ENCODE measurements at places on chromosomes 4 and X.

DNA sequence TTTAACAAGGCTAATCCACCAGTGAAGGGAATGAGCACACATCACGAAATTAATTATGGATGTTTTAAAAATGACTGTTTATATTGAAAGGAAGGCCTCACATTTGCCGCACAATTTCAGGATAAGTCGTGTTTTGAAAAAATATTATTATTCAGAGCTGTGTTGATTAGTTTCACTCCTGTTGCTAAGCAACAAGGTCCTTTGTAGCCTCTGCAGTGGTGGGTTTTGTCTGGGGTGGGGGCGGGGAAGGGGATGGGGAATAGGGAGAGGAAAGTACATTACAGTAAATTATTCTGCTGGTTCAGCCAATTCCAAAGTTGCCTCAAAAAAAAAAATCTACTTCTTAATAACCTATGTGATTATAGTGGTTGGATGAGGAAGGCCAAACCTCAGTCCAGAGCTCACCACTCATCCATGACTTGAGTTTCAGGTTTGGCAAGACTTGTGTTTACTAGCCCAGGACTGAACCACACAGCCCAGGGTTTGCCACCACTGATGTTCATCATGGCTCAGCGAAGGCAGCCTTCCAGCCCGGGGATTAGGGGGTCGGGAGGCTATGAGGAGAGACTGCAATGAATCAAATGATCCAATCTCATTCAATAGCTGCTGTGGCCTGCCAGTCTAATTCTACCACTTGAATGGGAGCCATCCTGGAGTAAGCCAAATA lies 162.5 kb upstream of the ATP6AP2 start:
- no peak for DNase-seq

GRCh38 chr4:52290466-52290865 lies 239.4 kb downstream of the SPATA18 start:
- no peak for DNase-seq

DNA sequence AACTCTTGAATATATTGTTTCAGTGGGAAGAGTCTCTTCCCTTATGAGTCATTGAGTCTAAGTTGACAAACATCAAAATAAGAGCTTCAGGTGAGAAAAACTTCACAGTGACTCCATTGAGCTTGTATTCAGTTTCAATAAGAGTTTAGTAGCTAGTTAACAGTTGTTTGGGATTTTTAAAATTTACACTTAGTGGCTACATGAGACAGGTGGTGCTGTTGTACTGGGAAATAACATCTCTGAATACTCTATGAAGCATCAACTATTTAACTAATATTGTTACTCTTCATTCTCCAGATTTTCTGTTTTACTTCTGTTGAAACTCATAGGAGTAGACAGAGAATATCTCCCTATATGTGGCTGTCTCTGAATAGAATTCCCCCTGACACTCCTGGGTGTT lies 1609.1 kb downstream of the C4orf33 start:
- no peak for DNase-seq

GRCh38 chrX:7500386-7500785 lies 342.6 kb upstream of the VCX start:
- no peak for DNase-seq

DNA sequence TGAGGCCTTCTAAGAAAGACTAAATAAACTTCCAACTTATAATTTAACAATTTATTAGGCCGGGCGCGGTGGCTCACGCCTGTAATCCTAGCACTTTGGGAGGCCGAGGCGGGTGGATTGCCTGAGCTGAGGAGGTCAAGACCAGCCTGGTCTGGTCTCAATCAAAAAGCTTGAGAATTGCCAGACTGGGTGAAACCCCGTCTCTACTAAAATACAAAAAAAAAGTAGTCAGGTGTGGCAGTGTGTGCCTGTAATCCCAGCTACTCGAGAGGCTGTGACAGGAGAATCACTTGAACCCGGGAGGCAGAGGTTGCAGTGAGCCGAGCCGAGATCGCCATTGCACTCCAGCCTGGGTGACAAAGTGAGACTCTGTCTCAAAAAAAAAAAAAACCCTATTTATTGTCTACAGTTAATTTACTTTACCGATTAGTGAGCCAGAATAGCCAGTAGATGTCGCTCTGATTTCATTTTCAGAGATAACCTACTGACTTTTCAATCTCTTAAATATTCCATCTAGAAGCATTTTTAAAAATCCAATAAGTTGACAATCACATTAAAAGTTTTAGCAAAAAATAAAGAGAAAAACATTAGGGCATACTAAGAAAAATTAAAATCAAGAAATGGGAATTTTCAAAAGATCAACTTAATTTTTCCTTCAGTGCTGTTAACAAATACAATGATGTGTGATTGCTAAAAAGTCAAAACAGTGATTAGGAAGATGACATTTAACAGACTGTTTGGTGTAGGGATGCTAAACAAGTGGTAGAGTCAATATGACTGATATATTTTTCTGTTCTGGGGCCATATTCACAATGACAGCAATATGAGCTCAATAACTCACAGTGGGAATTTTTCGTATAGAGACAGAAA lies 4.3 kb upstream of the SHROOM3 start:
- DNase-seq = peak; percentile 25

- DNase-seq = no peak
These were observed 366.1 kb upstream of the MAGEB16 start for GRCh38 chrX:35432056-35432455.

DNA sequence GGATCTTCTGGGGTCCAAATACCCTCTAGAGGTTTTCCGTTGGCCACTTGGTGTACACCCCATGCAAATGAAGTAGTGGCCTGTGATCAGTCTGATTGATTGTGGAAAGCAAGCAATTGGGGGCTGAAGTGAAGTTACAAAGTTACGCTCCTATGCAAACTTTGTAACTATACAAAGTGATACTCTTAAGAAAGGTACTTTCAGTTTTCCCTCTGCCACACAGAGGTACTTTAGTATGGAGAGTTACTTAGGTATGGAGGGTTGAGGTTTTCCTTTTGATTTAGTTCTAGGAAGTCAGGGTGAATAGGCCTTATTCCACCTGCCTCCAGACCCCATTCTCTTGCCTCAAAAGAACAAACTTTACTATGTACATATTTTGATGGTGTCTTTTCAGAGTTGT lies 28.7 kb downstream of the STAG2 start:
- DNase-seq = no peak

DNA sequence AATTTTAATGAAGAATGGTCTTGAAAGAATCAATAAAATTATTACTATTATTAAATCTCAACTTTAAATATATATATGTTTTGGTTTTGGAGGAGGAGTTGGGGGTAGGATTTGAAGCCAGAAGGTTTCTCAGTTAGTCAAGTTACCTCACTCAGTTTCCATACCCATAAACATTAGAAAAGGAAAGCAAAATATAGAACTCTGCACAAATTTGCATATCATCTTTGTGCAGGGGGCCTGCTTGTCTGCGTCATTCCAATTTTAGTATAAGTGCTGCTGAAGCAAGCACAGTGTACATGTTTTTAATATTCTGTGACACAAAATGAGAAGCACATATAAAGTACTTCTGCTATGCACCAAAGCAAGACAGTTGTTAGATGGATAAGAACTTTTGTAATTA lies 47.5 kb upstream of the SCRG1 start:
- no peak for DNase-seq

DNA sequence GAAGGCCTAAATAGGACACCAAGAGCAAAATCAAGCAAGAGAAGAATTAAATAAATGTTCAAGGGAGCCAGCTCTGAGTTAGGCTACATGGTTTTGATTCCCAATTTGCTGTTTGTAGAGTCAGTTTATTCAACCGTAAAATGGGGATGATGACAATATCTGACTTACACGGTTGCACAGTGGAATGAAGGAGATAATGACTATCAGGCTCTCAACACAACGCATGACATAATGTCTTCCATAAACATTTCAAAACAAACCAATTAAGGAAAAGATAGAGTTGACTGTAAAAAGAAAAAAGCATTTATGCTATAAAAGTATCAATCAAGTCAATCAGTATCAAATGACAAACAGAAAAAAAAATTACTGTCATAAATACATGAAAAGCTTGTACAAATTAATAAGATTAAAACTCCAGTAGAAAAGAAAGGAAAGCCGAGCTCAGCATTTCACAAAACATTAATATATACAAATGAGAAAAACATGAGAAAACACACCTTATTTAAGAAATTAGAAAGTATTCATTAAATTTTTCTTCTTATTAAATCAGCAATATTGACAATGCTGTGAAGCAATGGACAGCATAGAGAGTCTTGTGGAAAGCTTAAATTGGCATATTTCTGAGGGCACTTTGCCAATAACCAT lies 179.0 kb downstream of the SCFD2 start:
- DNase-seq = no peak

Measured in AG09319 (cell line).